ENCODE measurements at places on chromosomes 12 and 14. TPM values are rescaled to one million over a fixed set of nuclear protein-coding genes. Genes with fewer than 3 reads are reported as not detected.

The FAM90A1 gene
- not detected for total RNA-seq

DNA sequence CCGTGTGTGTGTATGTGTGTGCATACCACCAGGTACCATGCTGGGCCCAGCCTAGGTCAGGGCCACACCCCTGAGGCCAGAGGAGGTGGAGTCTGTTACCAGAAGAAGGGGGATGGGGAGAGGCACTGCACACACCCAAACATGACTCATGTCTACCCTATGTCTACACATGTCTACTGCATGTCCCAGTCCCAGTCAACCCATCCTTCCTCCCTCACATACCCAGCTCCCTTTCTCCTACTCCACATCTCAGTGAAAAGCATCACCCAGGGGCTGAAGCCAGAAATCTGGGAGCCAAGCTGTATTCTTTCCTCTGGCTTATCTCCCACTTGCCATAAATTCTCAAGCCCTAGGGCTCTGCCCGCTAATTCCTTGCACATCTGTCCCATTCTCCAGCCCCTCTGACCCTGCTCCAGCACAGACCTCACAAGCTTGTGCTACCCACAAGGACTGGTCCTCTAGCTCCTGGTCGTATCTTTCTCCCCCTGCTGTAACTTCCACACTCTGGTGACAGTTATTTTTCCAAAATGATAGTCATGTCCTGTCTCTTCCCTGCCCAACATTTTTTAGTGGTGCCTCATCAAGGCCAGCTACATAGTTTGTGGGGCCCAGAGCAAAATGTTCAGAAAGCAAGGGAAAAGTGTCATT lies 18.0 kb upstream of the APPL2 start:
- no peaks in the 10 kb centered on the region for H3K36me3 ChIP-seq
- H3K27me3 ChIP-seq: peaks cover 3% of the 10 kb centered on the region
- no peak overlapping the region for H3K4me3 ChIP-seq
- peaks cover 4% of the 10 kb centered on the region for H3K4me1 ChIP-seq

DNA sequence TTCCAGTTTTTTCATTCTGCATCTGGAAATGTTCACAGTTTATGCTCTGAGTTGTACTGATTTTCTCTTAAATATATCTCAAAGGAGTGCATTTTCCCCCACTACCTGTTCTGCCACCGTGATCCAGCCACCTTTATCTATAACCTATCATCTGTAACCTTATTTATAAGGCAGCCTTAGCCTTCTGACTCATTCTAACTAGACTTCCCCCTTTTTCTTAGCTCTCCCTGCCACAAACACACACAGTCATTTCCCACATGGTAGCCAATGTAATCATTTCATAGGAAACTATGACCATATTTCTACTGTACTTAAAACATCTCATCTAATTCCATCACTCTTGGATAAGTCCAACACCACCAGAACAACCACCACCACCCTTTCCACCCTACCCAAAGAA lies 10.8 kb upstream of the GYS2 start:
- H3K27me3 ChIP-seq: no peaks in the 10 kb centered on the region
- peaks cover 17% of the 10 kb centered on the region for H3K4me1 ChIP-seq
- H3K36me3 ChIP-seq: no peaks in the 10 kb centered on the region
- H3K27ac ChIP-seq: no peak overlapping the region
- no peak overlapping the region for H3K4me3 ChIP-seq
- no peak for DNase-seq

DNA sequence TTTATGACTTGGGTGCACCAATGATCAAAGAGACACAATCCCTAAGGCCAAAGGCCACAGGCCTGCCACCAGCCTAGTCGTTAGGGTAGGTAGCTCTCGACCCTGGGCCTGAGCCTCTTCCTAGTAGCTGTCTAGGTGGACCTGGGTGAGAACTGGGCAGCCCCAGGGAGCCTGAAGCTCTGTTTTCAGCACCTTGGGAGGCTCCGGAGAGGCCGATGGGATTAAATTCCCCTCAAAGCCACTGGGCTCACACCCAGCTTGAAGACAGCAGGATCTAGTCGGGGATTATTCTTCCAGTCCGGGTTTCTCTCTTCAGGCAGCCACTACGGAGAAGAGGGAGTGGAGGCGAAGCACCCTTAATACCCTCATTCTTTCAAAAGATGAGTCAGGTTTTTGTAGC lies 79.8 kb downstream of the TMEM260 start:
- H3K4me1 ChIP-seq: peaks cover 9% of the 10 kb centered on the region
- peaks cover 1% of the 10 kb centered on the region for H3K27me3 ChIP-seq
- H3K36me3 ChIP-seq: peaks cover 1% of the 10 kb centered on the region
- H3K27ac ChIP-seq: no peak overlapping the region
- no peak overlapping the region for H3K4me3 ChIP-seq

DNA sequence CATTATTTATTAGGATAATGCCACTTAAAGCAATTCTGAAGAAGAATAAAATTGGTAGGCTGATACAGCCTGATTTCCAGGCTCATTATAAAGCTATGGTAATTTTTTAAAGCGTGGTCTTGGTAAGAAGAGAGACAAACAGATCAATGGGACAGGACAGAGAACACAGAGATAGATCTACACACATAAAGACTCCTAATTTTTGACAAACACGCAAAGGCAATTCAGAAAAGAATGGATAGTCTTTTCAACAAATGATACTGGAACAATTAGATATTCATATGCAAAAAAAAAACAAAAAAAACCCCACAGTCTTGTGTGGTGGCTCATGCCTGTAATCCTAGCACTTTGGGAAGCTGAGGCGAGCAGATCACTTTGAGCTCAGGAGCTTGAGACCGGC lies 25.9 kb upstream of the MEG3 start:
- H3K4me3 ChIP-seq: no peak overlapping the region
- no peaks in the 10 kb centered on the region for H3K4me1 ChIP-seq
- no peak overlapping the region for H3K27ac ChIP-seq
- no peaks in the 10 kb centered on the region for H3K36me3 ChIP-seq
- no peak for DNase-seq

Measured in endothelial cell (in vitro differentiated cells).